Activated CD8-positive, alpha-beta memory T cell treated with anti-CD3 and anti-CD28 coated beads for 1 hour (primary cell): ENCODE measurements at places on chromosomes 12 and 14.
A peak's percentile ranks its signal among the peaks of the same experiment; 100 is the strongest.

- no peak for DNase-seq
These were observed 425.3 kb upstream of the FBXO33 start for GRCh38 chr14:39857376-39858055.

DNA sequence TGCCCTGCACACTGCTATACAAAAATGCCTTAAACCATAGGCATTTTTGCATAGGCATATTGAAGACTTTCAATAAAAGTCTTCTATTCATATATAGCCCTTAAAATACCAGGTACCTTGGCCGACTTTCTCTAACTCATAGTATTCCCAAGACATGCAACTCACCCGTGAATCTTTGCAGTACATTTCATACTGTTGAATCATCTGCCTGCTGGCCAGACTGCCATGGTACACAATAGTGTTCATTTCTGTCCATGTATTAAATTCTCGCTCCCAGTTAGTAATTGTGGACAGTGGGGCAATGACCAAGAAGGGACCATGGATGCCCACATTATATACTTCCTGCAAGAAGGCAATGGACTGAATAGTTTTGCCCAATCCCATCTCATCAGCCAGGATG, 24.3 kb upstream of the SUPT16H start:
- no peak for DNase-seq

GRCh38 chr12:19451196-19451595, 11.9 kb downstream of the AEBP2 start:
- DNase-seq: no peak

GRCh38 chr12:51265024-51265423, 5.2 kb downstream of the SMAGP start:
- DNase-seq: no peak

GRCh38 chr12:58541300-58541690, 379.0 kb downstream of the LRIG3 start:
- DNase-seq: no peak

DNA sequence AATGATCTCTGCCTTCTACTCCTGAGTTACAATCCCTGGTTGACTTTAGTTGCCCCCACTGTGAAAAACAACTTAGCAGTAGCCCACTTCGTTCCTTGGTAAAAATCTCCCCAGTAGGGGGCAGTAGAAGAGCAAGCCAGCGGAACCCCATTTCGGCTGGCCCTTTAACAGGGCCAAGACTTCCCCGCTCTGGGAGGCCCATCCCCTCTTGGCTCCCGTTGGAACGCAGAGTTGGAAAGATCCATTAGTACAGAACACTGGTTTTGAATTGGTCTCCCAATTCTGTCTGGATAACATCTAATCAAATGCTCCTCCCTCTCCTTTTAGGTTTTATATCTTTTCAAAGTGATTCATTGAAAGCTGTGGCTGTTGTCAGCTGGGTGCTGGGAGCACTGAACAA, 1133.3 kb downstream of the BCL11B start:
- peak; percentile 28 for DNase-seq

DNA sequence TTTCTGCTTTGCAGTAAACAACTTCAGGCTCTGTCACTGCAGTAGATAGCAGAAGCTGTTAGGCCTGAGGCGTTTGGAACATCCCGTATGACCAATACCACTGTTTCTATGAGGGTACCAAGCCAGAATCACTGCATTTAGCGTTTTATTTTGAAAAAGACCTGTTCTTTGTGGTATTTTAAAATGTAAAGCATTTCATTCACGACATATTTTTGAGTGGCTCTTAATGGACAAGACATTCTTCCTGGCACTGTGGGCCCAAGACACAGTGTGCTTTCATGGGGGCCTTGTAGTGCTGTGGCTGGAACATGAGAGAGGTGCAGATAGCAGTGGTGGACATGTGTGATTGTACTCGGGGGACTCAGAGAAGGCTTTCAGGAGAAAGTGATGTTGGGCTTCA, 86.4 kb downstream of the DDX51 start:
- DNase-seq: no peak

DNA sequence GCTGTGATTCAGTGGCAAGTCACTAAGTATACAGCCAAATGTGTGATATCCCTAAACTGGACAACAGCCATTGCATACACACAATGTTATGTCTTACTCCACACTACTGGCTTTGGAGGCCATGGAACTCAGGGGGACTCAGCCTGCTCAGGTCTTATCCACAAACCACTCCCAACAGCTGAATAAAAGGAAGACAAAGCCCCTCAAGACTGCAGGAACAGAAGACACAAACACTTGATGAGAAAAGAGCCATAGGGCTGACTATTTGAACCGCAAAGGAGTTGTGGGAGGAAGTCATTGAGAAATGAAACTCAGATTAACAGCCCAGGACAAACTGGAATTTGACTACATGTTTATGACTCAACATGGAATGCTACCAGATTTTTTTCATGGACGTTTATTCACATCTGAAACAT, 40.9 kb downstream of the PTGER2 start:
- no peak for DNase-seq

- DNase-seq: no peak
These were observed 108.8 kb downstream of the MYF5 start for GRCh38 chr12:80825506-80825905.

DNA sequence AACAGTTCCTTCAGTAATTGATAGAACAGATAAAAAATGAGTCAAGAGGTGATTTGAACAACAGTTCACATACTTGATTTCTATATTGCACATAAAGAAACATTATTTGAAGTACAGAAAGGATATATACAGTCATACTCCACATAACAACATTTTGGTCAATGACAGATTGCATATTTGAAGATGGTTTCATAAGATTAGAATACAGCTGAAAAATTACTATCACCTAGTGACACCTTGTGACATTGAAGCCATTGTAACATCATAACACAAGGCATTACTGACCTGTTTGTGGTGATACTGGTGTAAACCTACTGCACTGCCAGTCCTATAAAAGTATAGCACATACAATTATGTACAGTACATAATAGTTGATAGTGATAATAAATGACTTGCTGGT, 43.1 kb upstream of the ABCC9 start:
- DNase-seq: no peak

- no peak for DNase-seq
These were observed 695.8 kb downstream of the RPS29 start for GRCh38 chr14:48890333-48890732.

- DNase-seq: no peak
These were observed 384.5 kb upstream of the CCDC196 start for GRCh38 chr14:66101662-66102061.

DNA sequence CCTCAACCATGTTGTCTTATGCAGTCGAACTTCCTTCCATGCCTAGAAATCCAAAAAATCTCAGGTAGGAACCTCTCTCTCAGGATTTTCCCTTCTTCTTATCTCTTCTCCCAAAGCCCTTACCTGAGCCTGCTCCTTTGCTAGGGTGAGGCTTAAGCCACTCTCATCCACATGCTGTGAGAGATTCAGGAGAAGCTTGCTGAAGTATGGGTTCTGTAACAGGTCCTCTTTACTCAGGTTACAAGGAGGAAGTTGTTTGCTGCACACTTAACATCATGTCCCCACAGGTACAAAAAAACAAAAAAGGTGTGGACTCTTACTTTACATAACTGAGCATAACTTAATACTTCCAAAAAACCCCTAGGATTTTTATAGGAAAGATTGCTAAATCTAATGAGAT, 4.5 kb downstream of the HAUS4 start:
- no peak for DNase-seq

DNA sequence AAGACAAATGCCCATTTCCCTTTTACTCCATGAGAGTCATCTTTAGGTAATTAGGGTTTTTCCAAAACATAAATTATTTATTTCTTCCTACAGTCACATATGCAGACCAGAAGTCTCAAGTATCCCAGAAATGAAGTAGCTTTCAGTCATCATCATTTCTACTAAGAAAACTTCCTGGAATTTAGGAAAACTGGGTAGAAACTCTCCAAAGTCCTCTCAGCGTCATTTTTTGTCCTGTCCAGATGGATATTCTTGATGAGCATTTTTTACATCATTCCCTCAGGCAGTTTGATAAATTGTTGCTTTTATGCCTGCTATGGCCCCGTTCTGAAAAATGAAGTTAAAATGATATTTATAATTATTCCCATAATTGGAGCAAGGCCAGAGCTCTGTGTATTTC, 93.9 kb upstream of the DCN start:
- DNase-seq: no peak

DNA sequence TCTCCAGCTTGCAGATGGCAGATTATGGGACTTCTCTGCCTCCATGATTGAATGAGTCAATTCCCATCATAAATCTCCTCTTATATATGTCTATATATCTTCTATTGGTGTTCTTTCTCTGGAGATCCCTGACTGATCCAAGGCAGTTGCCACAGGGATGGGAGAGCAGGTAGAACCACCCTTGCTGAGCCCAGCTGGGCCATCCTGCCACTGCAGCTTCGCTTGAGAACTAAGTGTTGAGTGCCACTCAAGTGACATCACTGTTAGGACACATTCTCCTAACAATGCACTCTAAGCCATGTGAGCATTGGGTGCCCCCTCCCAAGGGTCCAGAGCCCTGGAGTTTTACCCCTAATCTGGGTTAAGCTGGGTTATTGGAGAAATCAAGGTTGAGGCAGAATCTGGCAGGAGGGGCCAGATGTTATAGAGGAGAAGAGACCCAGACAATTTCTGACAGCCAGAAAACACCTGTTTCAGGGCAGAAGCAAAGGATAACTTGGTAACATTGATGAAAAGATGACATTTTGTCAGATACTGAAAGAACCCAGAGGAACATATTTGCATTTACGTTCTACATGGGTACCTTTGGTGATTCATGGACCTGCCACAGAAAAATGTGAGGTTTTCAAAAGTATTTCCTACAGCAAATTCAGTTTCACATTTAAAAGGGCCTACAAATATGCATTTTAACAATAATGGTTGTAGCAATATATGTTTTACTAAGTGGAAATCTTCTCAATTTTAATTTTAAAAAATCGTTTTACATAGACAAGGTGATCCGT, 57.2 kb upstream of the MAX start:
- DNase-seq: no peak

- no peak for DNase-seq
These were observed 3.3 kb downstream of the DCAF5 start for GRCh38 chr14:69149461-69150244.

DNA sequence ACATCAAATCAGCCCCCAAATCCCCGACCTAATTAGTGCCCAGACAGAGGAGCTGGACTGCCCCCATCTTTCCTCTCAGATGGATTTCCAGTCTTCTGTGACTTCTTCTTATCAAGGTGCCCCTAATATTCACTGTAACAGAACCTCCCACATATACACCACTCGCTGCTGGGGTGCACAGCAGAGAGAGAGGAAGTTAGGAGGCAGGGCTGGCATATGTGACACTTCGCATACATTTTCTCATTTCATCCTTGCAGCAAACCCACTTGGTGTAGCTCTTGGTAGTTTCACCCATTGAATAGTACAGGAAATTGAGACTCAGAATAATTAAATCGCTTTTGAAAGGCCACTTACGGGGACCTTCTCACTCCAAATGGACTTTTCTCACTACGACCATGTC, 56.5 kb upstream of the CCND2 start:
- no peak for DNase-seq

GRCh38 chr12:89470741-89471509, 53.7 kb downstream of the GALNT4 start:
- DNase-seq: no peak

GRCh38 chr14:32481707-32482106, 152.6 kb downstream of the AKAP6 start:
- DNase-seq: no peak
